ENCODE measurements at places on chromosomes 4 and X.

- DNase-seq, result no peak
These were observed 327.0 kb upstream of the DKK2 start for GRCh38 chr4:107363125-107363524.

DNA sequence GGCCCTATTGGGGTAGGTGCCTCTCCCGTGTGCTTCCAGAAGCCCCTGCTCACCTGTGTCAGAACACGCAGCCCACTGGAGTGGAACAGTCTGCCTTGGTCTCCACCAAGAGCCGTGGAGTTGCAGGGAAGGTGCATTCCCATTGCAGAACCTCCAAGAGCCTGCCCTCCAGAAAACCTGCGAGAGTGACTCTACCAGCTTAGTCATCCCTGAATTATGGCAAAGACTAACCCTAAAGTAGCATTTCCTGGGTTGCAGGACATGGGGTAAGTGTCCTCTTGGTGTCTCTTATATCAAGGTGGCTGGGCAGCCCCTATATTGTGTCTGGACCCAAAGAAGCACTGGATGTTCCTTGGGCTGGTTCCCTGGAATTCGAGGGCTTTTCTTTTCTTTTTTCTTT lies 224.6 kb downstream of the BCOR start:
- DNase-seq, result no peak

DNA sequence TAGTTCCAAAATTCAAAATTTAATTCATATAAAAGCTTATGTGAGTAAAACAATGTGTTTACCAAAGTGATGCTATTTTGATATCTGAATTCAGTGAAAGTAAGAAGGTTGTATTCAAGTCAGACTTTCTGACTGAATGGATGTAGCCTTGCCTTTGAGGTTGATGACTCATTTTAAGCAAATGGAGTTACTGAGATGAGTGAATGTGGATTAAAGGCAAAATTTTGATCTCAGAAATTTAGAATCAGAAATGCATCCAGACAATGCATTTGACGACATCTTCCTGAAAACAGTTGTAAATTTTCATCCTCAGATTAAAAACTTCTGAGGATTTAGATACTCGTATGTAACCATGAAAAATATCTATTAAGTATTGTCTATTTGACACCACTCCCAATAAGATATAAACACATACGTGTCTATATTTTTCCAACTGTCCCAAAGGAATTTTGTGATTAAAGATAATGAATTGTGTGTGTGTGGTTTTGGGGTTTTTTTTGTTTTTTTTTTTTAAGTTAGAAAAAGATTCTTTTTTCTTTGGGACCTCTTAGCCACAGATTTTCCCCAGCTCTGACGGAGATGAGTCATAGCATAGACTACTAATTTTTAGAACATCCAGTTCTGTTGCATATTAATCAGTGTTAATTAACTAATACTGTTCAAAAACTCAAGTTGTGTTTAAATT lies 34.4 kb downstream of the NFKB1 start:
- no peak for DNase-seq

- no peak for DNase-seq
These were observed 64.8 kb downstream of the PLS3 start for GRCh38 chrX:115625572-115626301.

GRCh38 chrX:136397001-136397400 lies 90.7 kb upstream of the BRS3 start:
- DNase-seq, result no peak

- no peak for DNase-seq
These were observed at the start of gene ZFP92 for GRCh38 chrX:153411255-153411987. Gene ZFP92, plus strand, starts transcription at chrX:153411472. Its CDS starts 6,851 bp downstream, at chrX:153418323.

GRCh38 chr4:30770049-30770549 lies 49.9 kb downstream of the PCDH7 start:
- DNase-seq, result no peak

GRCh38 chr4:103424853-103425252 lies 226.7 kb upstream of the CENPE start:
- no peak for DNase-seq

DNA sequence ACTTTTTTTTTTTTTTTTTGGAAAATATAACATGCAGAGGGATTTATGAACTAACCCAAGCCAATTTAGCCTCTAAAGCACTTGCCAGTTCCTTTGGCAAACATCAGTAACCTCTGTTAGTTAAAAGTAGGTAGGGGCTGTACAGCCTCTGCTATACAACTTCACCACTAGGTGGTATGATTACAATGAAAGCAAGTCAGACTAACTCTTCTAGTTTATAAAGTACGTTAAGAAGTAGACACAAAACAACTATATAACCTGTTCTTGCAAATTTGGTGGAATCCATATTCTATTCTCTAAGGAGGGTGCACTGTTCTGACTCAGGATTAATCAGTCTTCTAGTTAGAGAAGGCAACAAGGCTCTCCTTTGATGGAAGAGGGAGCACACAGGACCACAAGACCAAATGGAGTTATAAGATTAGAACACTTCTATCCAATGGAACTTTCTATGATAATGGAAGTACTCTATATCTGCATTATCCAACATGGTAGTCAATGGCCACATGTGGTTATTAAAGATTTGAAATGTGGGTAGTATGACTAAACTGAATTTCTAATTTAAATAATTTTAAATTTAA lies 12.8 kb downstream of the AIMP1 start:
- DNase-seq, result no peak

DNA sequence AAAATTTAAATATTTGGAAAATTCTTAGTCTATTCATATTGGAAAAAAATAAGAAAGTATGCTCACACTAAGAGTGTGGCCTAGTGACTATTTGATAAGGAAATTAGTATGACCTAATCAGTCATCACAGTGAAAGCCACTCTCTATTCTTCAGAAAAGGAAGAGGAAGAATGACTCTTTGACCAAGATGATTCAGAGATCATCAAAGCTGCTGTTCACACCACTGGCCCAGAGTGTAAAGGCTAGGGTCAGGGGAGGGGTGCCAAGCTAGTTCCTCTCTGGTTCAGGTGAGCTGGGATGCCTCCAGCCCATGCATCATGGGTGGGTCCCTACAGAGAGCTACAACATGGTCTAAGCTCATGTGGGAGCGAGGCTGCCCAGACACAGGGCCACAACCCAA lies 396.9 kb upstream of the NDST3 start:
- no peak for DNase-seq

- no peak for DNase-seq
These were observed 4.8 kb upstream of the TENM3 start for GRCh38 chr4:182238355-182238931.

- no peak for DNase-seq
These were observed 3.8 kb upstream of the ZIC3 start for GRCh38 chrX:137562096-137562495.

- DNase-seq, result peak; percentile 20
These were observed 34.7 kb upstream of the SPON2 start for GRCh38 chr4:1207157-1207470.

DNA sequence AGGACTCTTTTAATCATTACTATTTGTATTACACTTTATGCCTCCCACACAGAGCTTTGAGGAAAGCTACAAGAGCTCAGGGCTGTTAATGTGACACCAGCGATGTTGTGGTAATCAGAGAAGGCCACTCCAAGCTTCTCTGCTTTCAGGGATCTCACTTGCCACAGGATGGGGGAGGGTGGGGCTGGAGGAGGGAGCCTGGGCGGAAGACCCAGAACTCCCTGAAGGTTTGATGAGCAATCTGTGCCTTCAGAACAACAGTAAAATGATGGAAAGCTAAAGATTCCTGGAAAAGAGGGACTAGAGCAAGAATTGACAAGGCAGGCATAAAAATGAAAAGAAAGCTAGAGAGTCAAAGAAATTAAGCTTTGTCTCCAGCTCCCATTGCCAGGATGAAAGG lies 75.6 kb downstream of the MAML3 start:
- DNase-seq, result no peak

- DNase-seq, result no peak
These were observed 863.8 kb upstream of the PABPC4L start for GRCh38 chr4:135065366-135065765.

DNA sequence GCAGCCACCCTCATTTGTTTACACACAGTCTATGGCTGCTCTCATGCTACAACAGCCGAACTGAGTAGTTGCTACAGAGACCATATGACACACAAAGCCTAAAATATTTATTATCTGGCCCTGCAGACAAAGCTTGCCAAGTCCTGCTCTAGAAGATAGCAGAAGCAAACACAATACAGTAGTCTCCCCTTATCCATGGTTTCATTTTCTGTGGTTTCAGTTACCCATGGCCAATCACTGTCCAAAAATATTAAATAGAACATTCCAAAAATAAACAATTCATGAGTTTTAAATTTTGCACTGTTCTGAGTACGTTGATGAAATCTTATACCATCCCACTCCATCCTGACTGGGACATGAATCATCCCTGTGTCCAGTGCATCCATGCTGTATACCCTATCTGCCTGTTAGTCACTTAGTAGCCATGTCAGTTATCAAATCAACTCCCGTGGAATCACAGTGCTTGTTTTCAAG lies 40.2 kb upstream of the ZNF81 start:
- DNase-seq, result no peak

DNA sequence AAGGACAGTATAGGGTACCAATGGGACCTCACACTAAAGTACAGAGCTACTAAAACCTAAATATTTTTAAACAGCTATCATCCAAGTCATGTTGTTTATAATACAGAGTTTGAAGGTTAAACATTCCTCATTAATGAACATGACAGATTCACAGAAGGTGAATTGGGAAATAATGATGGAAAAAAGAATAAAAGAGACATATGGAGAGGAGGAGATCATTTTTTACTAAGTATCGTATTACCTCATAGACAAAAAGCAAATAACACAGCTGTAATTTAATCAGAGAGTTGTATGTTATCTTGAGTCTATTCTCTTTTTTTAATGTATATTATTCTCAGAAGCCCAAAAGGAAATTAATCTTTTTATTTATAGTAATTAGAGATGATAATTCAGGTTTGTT lies 7.9 kb downstream of the PLK4 start:
- no peak for DNase-seq

DNA sequence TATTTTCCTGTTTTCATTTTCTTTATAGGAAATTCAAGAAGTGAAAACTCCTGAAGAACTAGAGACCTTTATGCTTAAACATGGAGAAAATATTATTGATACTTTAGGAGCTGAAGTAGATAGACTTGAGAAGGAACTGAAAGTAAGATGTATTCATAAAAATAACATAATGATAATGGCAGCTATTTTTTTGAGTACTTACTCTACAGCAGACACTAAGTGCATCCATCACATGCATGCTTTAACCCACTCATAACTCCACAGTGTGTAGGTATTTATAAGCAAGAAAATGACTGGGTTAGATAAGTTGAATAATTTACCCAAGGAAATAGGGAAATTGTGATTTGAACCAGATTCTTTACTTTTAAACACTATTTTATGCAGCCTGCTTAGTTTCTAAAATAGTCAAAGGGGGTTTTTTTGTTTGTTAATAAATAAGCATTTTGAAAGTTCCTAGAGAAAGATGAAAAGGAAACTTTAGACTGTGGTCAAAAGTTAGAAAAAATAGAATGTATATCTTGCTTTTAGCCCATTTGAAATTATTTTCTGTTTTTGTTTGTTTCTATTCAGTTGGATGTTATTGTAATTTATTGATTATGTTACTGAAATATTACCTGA lies 74.2 kb downstream of the BEND4 start:
- DNase-seq, result no peak

DNA sequence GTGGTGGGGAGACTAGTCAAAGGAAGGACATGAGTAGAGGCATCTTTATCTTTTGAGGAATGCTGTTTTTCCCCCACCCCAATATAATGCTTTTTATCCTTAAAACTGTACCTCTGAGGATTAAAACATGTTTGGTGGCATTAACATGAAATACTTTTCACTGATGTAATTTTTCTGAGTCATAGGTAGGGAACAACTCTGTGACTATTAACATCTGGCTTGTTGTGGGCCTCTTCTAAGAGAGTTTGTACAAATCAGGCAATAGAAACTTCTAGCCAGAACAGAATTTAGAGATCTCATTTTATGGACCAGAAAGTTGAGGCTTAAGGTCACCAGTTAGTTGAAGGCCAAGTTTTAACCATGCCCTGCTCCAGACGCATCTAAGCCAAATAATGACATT lies 207.6 kb downstream of the SOX3 start:
- no peak for DNase-seq

- DNase-seq, result no peak
These were observed 21.0 kb downstream of the TENM3 start for GRCh38 chr4:182264139-182264752.

DNA sequence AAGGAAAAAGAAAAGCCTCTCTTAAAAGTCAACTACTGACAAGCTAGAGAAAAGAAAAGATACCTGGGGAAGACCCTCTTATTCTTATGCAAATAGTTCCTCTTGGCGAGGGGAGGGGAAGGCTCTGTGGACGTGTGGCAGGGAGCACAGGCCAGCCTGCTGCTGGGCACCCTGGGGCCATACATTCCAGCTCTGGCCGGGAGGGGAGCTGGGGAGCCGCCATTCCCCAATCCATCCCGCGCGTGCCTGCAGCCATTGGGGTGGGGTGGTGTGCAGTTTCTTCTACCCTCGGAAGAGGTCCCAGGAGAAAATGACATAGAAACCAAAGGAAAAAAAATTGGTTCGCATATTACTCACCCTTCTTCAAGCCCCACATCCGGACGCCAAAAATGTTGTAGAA lies 1496.4 kb downstream of the RPA4 start:
- DNase-seq, result no peak

DNA sequence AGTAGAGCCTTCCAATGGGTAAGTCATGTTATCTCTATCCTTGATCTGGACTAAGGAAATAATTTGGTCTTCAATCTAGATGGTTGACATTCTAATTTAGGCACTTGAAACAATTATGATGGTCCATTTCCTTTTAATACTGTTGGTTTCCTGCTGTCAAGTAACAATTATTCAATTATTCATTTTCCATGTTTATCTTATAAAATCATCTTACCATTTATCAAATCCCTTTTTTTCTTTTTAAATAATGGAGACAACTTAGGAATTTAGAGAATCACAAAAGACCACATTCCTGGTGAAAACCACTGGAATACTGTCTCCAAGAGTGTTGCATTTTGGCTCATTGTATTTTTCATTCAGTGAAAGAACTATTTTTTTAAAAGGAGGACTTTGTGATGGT lies 148.7 kb upstream of the CTSO start:
- DNase-seq, result no peak

DNA sequence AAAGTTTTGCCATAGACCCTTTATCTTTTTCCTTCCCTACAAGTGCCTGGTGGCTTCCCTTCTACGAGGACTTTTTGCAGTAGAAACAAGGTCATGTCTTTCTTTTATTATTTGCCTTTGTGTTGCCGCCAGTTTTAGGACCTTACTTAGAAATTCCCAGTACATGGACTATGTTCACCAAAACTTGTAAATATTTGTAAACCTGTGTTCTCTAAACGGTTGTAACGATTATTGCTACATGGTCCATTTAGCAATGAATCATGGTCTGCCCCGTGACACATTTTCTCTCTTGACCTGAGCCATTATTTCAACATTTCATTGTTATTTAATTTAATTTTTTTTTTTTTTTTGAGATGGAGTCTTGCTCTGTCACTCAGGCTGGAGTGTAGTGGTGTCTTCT lies 110.7 kb downstream of the MFAP3L start:
- DNase-seq, result no peak

DNA sequence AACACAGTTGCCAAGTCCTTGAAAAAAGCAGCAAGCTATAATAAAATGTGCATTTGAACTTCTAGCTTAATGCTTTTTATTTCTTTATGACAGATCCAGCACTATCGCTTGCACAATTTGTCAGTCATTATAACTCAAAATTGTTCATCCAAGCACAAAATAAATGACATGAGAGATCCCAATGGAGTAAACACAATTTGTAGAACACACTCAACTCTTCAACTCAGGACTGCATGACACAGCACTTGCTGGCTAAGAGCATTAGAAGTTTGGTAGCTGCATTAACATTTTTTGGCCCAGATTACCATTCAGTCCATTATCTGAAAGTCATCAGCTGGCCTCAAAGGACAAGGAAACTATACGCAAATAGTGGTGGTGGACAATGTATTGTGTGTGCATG lies 530.1 kb downstream of the INPP4B start:
- no peak for DNase-seq

Data from right hindlimb (tissue), 1 donor.